Neural crest cell (in vitro differentiated cells): ENCODE measurements at places on chromosomes 1 and 21.

DNA sequence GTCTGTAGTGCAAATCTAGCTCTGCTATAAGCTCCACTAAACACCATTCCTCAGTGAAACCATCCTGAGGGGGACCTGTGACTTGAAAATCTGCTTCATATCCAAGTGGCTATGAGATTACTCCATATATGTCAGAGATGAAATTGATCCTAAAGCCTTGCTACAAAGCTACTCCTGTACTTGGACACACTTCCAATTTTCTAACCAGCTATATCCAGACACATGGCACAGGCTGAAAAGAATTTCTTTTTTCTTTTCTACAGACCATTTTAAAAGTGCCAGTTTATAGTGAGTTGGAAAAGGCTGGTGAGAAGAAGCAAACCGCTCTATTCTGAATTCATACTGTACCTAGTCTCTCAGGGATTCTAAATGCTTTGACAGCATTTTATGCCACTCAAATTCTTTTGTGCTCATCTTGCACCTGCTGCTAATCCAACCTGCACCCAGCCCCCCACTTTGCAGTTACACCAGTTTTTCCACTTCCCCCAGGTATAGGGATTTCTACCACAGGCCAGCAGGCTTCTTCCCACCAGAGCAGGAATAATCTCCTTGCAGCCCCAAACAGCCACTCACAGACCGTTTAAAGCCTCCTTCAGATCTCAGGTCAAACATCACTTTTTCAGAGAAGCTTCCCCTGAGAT lies 112.5 kb downstream of the RERE start:
- no peak for DNase-seq

GRCh38 chr21:35648512-35648911 lies 411.8 kb downstream of the SETD4 start:
- no peak for DNase-seq

- no peak for DNase-seq
Measured at GRCh38 chr21:40054403-40054802, 187.2 kb downstream of the PCP4 start.

- no peak for DNase-seq
Measured at GRCh38 chr1:211261229-211261628, 2.1 kb downstream of the RCOR3 start.

DNA sequence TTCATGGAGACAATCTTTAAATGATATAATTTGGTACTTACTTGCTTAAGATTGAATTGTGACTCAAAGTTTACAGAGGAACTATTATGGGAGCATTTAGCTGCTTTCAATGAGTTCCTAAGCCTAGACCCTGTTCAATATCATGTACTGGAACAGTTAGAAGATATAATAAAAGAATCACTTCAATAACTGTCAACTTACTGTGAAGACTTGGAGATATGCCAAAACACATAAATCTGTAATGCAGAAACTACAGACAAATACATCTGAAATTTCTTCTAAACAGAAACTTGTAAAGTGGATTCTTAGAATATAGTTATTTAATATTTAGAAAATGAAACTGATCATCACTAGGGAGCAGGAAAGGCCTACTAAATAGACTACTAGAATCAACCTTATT lies 259.3 kb downstream of the HLX start:
- no peak for DNase-seq

DNA sequence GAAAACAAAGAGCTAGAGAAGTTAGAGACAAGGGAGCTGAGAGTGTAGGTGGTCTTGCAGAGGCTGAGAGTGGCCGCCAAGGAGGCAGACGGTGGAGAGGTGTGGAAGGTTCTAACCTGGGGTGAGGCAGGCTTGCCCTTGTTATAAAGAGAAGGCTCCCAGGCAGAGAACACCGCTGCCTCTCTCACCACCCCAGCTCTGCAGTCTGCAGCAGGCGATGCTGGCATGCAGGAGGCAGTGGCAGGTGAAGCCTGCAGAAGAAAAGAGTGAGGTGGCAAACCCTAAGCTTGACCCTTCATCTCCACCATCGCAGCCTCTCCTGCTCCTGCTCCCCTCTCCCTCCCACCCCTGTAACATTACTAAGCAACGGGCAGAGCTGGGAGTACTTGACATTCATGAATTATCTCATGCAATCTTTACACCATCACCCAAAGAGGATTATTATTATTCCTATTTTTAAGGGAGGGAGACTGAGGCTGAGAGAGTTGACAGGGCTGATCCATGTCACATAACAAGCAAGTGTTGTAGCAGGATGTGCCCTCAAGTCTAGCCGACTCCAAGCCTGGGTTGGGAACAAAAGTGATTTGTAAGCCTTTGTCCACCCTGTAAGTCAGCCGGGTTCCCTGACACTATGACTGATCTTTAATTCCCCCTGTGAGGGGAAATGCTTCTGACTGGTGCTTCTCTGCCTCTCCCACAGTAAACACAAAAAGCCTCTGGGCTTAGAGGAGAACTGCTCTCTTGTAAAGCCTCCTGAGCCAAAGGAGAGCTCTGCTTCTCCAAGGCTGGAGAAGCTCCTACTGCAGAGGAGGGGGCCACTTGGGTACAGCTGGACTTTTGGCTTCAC lies 36.1 kb downstream of the KANK4 start:
- DNase-seq: no peak

DNA sequence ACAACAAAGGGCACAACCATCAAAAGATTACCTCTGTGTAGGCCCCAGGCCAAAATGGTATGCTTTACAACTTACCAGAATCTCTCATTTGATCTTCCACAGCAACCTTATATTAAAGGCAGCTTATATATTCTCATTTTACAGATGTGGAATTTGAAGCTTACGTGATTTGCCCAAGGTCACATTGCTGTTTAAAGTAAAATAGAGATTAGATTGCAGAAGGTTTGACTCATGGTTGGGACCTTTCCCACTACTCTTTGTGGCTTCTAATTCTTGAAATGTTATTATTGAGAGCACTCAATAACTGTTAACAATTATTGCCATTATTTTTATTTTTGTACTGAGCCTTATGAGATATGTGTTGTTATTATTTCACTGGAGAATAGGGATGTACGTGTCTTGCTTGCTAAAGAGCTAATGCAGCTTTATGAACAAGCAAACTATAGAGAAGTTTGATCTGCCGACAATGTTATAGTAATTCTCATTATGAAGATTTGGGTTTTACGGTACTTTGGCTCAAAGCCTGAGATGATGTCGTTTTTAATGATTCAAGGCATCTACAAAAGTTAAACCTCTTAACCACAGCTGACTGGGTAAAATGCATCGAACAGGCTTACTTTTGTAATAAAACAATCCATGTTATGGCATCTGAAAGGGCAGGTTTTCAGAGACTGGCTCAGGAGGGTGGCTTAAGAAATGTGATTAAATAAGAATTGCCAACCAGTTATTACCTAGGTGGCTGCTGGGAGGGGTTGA lies 43.3 kb upstream of the TSNAX start:
- no peak for DNase-seq

- no peak for DNase-seq
Measured at GRCh38 chr1:205572421-205572820, 59.4 kb downstream of the ELK4 start.

GRCh38 chr1:248837045-248837780 lies 811 bp upstream of the ZNF672 start:
- no peak for DNase-seq

DNA sequence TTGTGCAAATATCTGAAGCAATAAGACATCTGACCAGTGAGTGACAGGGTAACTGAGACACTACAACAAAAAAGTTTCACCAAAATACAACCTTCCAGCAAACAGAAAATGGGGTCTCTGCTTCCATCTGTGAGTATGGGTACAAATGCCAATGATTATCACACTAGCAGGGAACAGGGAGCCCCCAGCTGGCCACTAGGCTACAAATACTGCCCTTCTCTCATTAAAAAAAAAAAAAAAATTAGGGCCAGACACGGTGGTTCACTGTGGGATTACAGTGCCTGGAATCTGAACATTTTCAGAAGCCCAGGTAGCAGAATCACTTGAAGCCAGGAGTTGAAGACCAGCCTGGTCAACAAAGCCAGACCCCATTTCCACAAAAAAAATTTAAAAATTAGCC lies 48.4 kb upstream of the EDARADD start:
- DNase-seq: no peak

- no peak for DNase-seq
Measured at GRCh38 chr1:228087771-228088251, 5.3 kb downstream of the ARF1 start.

GRCh38 chr1:103945774-103946173 lies 196.1 kb downstream of the AMY1C start:
- DNase-seq: no peak

- DNase-seq: no peak
Measured at GRCh38 chr21:33228455-33228854, 1.3 kb upstream of the IFNAR2 start.

- no peak for DNase-seq
Measured at GRCh38 chr1:226691247-226691646, 47.8 kb downstream of the ITPKB start.

DNA sequence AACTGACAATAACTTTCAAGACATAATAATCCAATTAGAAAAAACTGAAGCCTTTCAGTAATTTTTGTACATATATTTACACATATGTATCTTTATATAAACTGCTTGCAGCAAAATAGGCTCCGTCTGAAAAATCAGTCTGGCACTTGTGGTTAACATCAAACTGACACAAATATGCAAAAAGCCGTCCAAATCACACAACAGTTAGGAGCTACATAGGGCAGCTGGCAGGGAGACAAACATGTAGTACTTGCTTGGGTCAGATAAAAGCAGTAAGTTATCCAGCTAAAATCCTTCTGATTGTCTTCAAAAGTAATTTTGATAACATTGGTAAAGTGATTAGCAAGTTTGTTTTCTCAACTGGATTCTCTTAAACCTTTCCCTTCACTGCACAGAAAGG lies 14.7 kb upstream of the GUCA2A start:
- no peak for DNase-seq

DNA sequence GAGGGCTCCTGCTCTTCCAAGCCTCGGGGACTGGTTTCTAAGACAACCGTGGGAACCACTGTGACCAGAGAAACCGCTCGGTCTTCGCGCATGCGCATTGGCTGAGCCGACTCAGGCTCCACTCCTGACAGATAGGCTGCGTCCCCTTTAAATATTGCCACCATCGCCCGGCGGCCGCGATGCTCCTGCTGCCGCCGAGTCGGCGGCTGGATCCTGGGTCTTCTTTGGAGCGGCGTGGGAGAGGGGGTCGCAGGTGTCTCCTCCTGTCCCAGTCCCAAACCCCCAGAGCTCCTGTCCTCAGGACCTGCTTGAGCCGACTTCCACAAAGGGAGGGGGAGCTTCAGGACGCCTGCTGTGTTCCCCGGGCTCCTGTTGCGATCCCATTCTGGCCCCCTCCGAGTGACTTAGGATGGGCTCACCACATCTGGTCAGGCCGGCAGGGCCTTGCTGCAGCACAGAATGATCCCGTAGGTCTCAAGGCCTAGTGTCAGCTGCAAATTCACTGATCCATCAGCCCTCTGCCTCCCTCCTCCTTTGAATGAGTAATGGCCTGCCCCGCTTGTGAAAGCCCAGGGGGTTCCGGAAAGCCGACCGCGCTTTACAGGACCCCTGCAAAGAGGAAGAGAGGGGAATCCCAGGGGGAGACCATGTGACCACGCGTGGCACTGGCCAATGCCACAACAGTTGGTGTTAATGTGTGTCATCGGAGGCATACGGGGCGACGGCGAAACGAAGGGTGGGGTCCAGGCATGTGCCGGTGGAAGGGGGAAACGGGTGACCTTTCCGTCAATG lies 683.2 kb upstream of the TPTE start:
- no peak for DNase-seq

GRCh38 chr1:86146566-86146965 lies 10.0 kb downstream of the COL24A1 start:
- no peak for DNase-seq

GRCh38 chr1:61533546-61533945 lies 191.4 kb downstream of the TM2D1 start:
- no peak for DNase-seq

DNA sequence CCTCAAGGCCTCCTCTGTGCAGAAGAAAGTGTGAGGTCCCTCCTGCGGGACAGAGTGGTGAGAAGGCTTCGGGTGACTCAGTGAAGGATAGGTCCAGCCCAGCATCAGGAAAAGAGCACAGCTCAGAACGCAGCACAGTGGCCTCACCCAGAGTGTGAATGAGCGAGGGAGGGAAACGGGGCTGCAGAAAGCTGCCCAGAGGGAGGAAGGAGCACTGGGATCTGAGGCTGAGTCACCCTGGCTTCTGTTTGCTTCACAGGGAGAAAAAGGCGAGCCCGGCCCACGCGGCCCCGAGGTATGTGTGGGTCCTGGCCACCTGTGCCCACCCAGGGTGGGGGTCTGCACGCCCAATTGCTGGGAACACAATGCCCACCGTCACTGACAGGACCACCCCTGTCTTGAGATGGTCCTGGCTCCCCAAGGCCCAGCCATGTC lies 24.3 kb downstream of the COL6A2 start:
- DNase-seq: no peak

DNA sequence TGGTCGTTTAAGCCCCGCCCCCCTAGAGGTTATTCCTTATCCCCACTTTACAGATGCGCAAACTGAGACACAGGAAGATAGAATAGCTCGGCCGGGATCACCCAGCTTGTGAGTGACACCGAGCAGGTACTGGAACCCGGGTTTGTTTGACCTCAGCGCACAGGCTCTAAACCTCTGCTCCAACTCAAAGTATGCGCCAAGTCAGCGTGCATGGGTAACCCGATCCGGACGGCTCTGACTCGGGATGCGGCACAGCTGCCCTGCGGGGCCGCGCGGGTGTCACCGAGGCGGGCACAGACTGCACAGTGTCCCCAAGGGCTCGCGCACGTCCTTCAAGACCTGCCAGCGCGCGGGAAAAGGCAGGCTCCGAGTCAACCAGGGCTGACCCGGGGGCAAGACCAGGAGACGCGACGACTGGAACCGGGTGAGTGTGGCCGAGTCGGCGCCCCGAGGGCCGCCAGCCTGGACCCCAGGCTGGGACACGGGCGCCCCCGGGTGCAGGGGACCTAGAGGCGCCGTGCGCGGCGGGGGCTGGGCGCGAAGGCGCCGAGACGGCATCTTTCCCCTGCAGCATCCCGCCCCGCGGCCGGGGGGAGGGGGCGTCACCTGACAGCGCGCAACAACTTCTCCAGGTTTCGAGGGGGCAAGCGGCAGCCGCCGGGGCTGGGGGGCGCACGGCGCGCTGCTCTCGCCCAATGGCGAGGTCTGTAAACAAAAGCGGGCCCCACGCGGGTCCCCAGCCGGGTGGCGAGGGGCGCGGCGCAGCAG lies 101.9 kb upstream of the SOD1 start:
- peak; percentile 36 for DNase-seq

GRCh38 chr1:151859891-151860293 lies 6.4 kb upstream of the THEM5 start:
- no peak for DNase-seq

- DNase-seq: no peak
Measured at GRCh38 chr1:104238991-104239390, 489.3 kb downstream of the AMY1C start.

DNA sequence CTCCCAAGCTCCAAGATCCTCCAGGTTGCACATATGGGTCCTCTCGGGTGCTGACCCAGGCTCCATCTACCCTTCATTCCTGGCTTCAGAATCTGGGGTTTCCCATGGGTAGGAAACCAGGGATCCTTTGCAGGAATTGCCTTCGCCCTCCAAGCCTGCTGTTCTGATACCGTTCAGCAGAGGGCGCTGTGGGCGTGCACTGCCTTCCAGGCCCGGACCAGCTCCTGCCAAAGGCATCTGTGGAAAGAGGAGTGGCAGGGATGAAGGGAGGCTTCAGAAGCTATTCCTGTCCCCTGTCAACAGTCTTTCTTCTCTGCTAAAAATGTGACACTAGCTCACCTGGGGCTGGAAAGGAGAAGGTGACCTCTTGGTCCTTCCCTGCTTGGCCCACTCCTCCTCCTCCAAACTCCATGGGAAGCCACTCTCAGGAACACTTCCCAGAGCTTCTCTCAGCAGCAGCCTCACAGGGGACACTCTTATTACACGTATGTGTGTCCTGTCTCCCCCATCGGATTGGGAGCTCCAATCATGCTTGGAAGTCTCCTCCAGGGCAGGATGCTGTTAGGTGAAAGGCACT lies 71.2 kb downstream of the VWA5B1 start:
- DNase-seq: peak; percentile 81
